Right renal pelvis (tissue), 4 donors: ENCODE measurements at places on chromosomes 2 and 18.
A peak's percentile ranks its signal among the peaks of the same experiment; 100 is the strongest.

GRCh38 chr18:13216711-13217465, 1.7 kb upstream of the LDLRAD4 start:
- no peak for DNase-seq

- DNase-seq: no peak
Measured at GRCh38 chr2:42230891-42231290, 61.7 kb downstream of the EML4 start.

DNA sequence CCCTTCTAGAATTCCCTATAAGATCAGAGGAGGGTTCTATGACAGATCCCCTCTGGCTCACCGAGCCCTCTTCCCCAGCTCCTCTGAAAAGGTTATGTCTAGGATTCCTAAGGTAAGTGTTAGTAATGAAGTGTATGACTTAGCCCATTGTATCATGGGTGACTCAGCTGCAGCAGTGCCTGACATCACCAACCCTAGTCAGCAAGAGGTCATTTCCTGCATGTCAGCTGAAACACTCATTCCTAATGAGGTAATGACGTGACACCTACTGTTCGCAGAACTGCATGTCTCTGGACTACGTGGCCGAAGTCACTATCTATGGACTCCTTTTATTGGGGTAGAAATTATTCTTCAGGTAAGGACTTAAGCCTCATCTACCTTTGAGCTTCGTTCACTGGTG, 196.1 kb upstream of the MYT1L start:
- no peak for DNase-seq

DNA sequence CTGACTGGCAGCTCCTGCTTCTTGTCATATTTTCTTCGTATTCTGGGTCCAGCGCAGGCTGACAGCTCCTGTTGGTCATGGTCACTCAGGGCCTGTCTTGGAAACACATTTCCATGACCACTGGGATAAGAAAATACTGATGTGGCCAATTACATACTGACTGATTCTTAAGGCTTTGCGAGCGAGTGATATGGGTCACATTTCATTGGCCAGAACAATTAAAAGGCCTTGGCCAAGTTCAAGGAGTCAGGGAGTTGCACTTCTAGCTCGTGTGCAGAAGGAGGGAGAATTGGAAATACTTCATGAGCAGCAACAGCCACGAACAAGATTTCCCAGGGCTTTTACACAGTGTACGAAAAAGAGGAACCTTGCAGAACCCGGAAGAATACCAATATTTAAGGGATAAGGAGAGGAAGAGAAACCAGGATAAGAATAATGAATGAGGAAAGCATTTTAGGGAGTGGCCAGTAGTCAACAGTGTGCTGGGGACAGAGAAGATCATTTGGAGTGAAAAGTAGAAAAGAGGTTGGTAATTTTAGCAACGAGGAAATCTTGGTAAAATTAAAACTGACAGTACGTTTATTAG, 149.5 kb downstream of the ATP9B start:
- DNase-seq: no peak

DNA sequence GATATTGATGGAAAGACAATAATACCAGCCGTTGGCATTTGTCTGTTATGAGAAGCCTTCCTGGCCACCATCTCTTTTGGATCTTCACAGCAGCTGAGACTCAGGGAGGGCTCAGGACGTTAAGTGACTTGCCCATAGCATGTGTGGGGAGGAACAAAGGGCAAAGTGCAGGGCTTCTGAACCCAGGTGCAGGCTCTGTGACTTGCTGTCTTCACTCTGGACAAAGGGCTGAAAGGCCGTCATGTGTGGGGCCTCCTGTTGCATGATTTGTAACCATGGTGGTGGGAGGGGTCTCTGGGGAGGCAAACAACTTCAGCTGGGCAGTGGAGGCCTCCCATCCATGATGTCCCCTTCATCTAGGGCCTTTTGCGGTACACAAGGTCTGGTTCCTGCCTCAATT, 65.5 kb upstream of the SIX2 start:
- DNase-seq: no peak

DNA sequence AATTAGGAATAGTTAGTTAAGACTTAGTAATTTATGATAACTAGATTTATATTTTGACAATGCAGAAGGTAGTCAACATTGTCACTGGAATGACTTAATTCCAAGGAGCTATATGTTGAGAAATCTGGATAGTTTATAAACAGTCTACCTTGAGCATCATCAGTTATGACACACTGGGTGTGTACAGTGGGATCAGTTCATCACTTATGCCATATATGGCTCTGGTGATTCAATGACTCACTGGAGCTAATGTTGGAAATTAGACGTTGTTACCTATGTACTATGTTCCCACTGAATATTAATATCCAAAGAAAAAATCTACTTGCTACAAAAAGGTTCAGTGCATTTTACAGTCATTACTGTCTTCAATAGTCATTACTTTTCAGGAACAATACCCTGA, 34.0 kb upstream of the ITPRID2 start:
- no peak for DNase-seq

- peak; percentile 16 for DNase-seq
Measured at GRCh38 chr2:206158563-206159345, 490 bp downstream of the NDUFS1 start.

- DNase-seq: no peak
Measured at GRCh38 chr2:99495115-99495860, 5.5 kb upstream of the REV1 start.

DNA sequence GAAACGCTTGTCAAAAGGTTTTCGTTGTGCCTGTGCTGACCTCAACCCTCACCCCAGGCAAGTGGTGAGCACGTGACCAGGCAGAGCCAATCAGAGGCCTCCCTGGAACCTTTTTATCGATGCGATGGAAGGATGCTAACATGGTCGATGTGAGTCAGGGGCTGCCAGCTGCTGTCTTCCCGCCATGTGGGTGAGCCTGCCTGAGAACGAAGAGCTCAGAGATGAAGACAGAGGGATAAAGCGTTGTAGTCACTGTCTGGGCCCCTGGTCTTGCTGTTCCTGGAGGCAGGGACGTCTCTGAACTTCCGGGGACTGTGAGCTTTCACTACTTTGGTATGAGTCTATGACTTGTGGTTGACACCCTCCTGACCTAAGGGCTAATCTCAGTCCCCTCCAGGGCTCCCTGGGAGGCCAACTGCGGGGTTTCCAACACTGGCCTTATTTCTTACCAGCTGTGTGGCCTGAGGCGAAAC, 18.6 kb downstream of the DNMT3A start:
- no peak for DNase-seq
